ENCODE measurements at places on chromosomes 4 and X. TPM values are rescaled to one million over a fixed set of nuclear protein-coding genes. Genes with fewer than 3 reads are reported as not detected.

DNA sequence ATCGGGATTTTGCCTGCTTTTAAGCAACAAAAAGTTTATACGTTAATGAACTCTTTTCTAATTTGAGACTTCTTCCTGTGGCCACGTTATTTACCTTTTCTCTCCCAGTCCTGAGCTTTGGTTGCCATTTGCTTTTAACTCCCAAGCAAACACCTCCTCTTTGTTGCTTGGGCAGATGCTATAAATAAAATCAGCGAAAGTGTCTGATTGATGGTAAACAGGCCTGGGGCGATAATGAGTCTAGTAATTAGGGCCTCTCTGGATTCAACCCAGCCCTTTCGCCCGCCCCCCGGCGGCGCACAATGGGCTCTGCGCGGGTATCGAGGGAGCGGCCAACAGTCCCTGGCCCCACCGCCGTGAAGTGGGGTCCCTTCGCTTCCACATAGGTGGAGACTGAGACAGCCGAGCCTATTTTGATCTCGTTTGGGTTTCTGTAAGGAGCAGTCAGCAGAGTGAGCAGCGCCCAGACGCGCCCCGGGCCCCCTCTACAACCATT, 790 bp downstream of the CLGN start:
- no peak overlapping the region for H3K27ac ChIP-seq
- H3K27me3 ChIP-seq: peaks cover 34% of the 10 kb centered on the region
- peak overlapping the region; percentile 48 for H3K4me3 ChIP-seq
- no peak for DNase-seq
- peaks cover 9% of the 10 kb centered on the region for H3K4me1 ChIP-seq

- H3K27ac ChIP-seq: no peak overlapping the region
- no peaks in the 10 kb centered on the region for H3K4me1 ChIP-seq
- no peaks in the 10 kb centered on the region for H3K27me3 ChIP-seq
- H3K36me3 ChIP-seq: no peaks in the 10 kb centered on the region
- H3K4me3 ChIP-seq: no peak overlapping the region
Observed at GRCh38 chr4:80948141-80948540, 82.4 kb upstream of the BMP3 start.

DNA sequence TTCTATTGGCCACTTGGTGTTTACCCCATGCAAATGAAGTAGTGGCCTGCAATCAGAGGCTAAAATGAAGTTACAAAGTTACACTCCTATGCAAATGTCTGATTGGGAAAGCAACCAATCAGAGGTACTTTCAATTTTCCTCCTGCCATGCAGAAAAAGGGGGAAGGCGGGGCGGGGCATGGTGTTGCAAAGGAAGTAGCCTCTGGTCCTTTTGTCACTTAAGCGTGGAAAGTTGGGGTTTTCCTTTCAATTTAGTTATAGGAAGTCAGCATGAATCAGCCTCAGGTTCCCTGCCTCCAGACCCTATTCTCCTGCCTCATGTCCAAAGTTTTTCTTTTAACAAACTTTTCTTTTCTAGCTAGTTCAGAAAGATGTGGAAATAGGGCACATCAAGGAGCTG, 69.3 kb downstream of the GPC4 start:
- no peaks in the 10 kb centered on the region for H3K4me1 ChIP-seq
- H3K27me3 ChIP-seq: no peaks in the 10 kb centered on the region
- no peaks in the 10 kb centered on the region for H3K36me3 ChIP-seq
- no peak overlapping the region for H3K27ac ChIP-seq
- H3K4me3 ChIP-seq: no peak overlapping the region

DNA sequence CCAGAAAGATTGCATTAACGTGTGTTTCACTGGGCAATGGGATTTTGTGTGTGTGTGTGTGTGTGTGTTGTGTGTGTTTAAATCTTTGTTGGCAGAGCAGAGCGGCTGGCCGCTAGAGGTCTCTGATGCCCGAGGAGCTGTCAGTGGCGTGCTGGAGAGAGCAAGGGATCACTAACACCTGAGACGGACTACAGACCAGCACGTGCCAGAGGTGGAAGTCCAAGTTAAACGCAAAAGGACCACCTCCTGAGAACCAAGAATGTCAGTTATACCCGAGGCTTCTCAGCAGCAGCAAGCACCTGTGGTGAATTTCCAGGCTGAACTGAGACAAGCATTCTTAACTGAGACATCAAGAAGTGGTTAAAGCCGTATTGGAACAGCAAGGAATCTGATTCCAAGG, 9.0 kb upstream of the SLC25A14 start:
- no peak overlapping the region for H3K4me3 ChIP-seq
- DNase-seq: peak; percentile 35
- H3K27ac ChIP-seq: no peak overlapping the region
- no peaks in the 10 kb centered on the region for H3K36me3 ChIP-seq
- no peaks in the 10 kb centered on the region for H3K27me3 ChIP-seq
- no peaks in the 10 kb centered on the region for H3K4me1 ChIP-seq

- no peaks in the 10 kb centered on the region for H3K27me3 ChIP-seq
- no peaks in the 10 kb centered on the region for H3K4me1 ChIP-seq
- no peak overlapping the region for H3K27ac ChIP-seq
- no peak for DNase-seq
- no peaks in the 10 kb centered on the region for H3K36me3 ChIP-seq
- no peak overlapping the region for H3K4me3 ChIP-seq
Observed at GRCh38 chr4:87559090-87559837, 30.1 kb upstream of the SPARCL1 start.

DNA sequence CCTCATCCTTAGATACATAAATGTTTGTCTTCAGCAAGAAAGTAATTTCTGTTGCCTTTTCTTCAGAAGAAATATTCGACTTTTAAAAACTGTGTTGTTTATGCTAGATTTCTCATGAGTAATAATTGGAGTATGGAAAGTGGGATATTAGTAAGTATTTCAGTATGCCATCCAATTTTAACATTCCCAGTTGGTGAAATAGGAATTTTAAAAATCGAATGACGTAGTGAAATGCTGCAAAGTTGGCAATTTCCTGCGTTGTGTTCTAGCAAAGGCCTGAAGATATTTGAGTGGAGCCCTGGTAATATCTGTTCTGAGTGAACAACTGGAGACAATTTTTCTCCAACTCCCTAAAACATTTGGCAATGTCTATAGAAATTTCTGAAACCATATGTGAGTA, 190.1 kb downstream of the ZNF330 start:
- no peak for DNase-seq

GRCh38 chr4:6474053-6474568, 1.7 kb upstream of the PPP2R2C start:
- H3K4me1 ChIP-seq: no peaks in the 10 kb centered on the region
- peaks cover 22% of the 10 kb centered on the region for H3K27me3 ChIP-seq
- no peak overlapping the region for H3K27ac ChIP-seq
- H3K4me3 ChIP-seq: no peak overlapping the region
- no peaks in the 10 kb centered on the region for H3K36me3 ChIP-seq

GRCh38 chr4:138030375-138030774, 211.8 kb downstream of the SLC7A11 start:
- no peak overlapping the region for H3K4me3 ChIP-seq
- peaks cover 8% of the 10 kb centered on the region for H3K4me1 ChIP-seq
- no peaks in the 10 kb centered on the region for H3K27me3 ChIP-seq
- no peaks in the 10 kb centered on the region for H3K36me3 ChIP-seq

GRCh38 chr4:73599182-73599581, 21.1 kb downstream of the RASSF6 start:
- DNase-seq: peak; percentile 24
- H3K4me1 ChIP-seq: no peaks in the 10 kb centered on the region
- H3K27ac ChIP-seq: no peak overlapping the region
- no peaks in the 10 kb centered on the region for H3K36me3 ChIP-seq

- no peak overlapping the region for H3K4me3 ChIP-seq
- H3K36me3 ChIP-seq: no peaks in the 10 kb centered on the region
- no peak for DNase-seq
- no peaks in the 10 kb centered on the region for H3K4me1 ChIP-seq
Observed at GRCh38 chrX:24268786-24269185, 45.1 kb downstream of the SUPT20HL2 start.

GRCh38 chr4:42420140-42420539, 22.9 kb downstream of the SHISA3 start:
- no peaks in the 10 kb centered on the region for H3K27me3 ChIP-seq
- no peak for DNase-seq
- H3K4me3 ChIP-seq: no peak overlapping the region
- peaks cover 3% of the 10 kb centered on the region for H3K4me1 ChIP-seq
- no peaks in the 10 kb centered on the region for H3K36me3 ChIP-seq

DNA sequence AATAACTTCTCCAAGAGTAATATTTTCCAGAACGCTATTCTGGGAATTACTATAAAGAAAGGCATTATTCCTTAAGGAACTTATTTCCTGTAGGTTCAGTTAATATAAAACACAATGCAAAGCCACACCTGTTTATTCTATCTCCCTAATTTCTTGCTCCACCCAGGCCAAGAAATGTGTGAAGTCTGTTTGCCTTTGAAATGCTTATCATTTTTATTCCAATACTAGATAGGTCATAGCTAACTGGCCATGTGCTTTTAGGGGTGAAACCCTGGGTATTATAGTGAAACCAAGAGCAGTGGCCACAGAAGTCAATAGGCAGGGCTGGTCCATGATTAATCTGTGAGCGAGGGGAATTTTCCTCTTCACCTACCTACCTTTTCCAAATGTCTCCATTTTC, 14.8 kb downstream of the CXCL3 start:
- peaks cover 7% of the 10 kb centered on the region for H3K4me1 ChIP-seq
- no peaks in the 10 kb centered on the region for H3K36me3 ChIP-seq
- no peaks in the 10 kb centered on the region for H3K27me3 ChIP-seq
- H3K4me3 ChIP-seq: no peak overlapping the region

DNA sequence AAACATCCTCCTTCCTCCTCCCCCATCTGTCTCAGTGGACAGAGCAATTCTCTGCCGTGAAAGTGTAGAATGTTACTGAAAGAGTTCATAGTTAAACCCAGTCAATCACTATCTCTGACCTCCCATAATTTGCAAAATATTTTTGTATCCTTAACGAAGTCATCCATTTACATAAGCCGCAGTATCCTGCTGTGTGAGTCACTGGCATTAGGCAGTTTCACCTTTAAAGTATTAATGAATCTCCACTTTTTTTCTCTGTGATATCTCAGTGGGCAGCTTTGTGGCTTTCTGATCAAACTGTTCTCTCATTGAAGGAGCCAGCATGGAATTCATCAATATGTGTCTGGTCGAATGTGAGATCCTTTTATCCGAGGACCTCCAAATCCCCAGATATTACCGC, 678.6 kb upstream of the TENM3 start:
- H3K4me3 ChIP-seq: no peak overlapping the region
- no peaks in the 10 kb centered on the region for H3K27me3 ChIP-seq
- H3K4me1 ChIP-seq: no peaks in the 10 kb centered on the region
- no peak overlapping the region for H3K27ac ChIP-seq
- H3K36me3 ChIP-seq: no peaks in the 10 kb centered on the region

- H3K4me3 ChIP-seq: peak overlapping the region; percentile 81
- peak overlapping the region; percentile 94 for H3K27ac ChIP-seq
- H3K27me3 ChIP-seq: no peaks in the 10 kb centered on the region
- DNase-seq: peak; percentile 69
- H3K36me3 ChIP-seq: no peaks in the 10 kb centered on the region
- peaks cover 28% of the 10 kb centered on the region for H3K4me1 ChIP-seq
Observed at GRCh38 chrX:65668377-65669310, 1.2 kb downstream of the MSN start.

DNA sequence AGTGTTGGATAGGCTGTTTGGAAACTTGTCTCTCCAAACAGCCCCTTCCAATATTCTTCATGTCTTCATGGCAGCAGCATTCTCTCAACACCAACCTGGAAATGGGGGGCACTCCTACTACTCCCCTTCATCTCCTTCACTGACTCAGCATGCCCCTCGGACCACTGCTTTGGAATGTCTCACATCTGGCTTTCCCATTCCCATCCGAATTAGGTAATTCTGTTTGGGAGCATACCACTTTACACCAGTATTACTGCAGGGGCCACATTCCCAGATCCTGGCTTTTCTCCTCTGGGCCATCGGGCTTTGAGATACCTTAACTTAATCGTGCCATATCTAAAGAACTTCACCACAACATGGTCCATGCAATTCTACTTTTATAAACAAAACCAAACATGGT, 100.8 kb downstream of the MAML3 start:
- H3K27me3 ChIP-seq: no peaks in the 10 kb centered on the region
- no peaks in the 10 kb centered on the region for H3K36me3 ChIP-seq
- no peak overlapping the region for H3K4me3 ChIP-seq
- no peak overlapping the region for H3K27ac ChIP-seq
- no peak for DNase-seq

- no peaks in the 10 kb centered on the region for H3K4me1 ChIP-seq
- no peaks in the 10 kb centered on the region for H3K27me3 ChIP-seq
- no peaks in the 10 kb centered on the region for H3K36me3 ChIP-seq
- DNase-seq: no peak
- no peak overlapping the region for H3K4me3 ChIP-seq
Observed at GRCh38 chrX:29545878-29546277, 669.5 kb upstream of the MAGEB2 start.

DNA sequence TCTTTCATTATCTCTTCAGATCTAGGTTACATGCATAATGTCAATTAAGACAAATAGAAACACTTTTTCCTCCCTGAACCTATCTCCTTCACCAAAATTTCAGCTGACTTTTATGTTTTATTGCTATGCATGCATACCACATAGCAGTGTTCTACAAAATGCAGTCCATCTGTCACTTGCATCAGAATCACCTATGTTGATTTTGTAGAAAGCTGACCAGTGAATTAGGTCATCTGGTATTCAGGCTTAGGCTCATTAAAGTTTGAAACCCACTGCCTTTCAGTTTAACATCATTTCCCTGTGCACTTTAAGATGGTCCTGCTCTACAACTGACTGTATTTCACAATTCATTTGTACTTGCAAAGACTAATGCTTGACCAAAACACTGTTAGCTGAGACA, 277.9 kb downstream of the CFAP299 start:
- no peak overlapping the region for H3K27ac ChIP-seq
- H3K27me3 ChIP-seq: no peaks in the 10 kb centered on the region
- no peaks in the 10 kb centered on the region for H3K4me1 ChIP-seq
- no peaks in the 10 kb centered on the region for H3K36me3 ChIP-seq
- H3K4me3 ChIP-seq: no peak overlapping the region

GRCh38 chr4:74473155-74473811, 28.3 kb downstream of the AREG start:
- H3K4me3 ChIP-seq: no peak overlapping the region
- peak overlapping the region; percentile 42 for H3K27ac ChIP-seq
- peak; percentile 84 for DNase-seq
- no peaks in the 10 kb centered on the region for H3K27me3 ChIP-seq

DNA sequence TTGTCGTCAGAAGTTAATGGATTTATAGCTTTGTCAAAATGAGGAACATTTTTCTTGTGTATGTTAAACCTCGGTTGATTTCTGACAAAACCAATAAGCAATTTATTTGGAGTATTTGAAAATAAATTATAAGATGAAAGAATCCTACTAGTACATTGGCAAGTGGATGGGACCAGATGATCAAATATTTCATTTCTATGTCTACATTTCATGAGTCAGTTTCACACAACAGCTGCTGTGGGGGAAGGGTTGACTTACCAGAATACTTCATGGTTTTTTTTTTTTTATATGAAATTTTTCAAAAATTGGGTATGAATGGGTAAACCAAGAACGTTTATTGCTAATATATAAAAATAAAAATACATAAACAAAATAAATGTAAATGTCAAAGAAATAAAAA, 39.4 kb downstream of the RAPGEF2 start:
- no peak overlapping the region for H3K4me3 ChIP-seq
- peaks cover 16% of the 10 kb centered on the region for H3K4me1 ChIP-seq
- H3K36me3 ChIP-seq: no peaks in the 10 kb centered on the region
- H3K27ac ChIP-seq: no peak overlapping the region

Gene CXCL9
- not detected for total RNA-seq

Gene F8A3
- total RNA-seq: 9.7 TPM

Gene CT45A5
- not detected for total RNA-seq

Gene GIMD1
- not detected for total RNA-seq

Gene CT45A10
- not detected for total RNA-seq

Gene ABCG2
- total RNA-seq: 5.0 TPM

Gene COL4A6
- total RNA-seq: 0.92 TPM

Gene LONRF3
- total RNA-seq: 13.3 TPM

Gene TMEM154
- total RNA-seq: 50.0 TPM

Gene BANK1
- 0.60 TPM for total RNA-seq

Gene HAND2
- total RNA-seq: not detected

Gene REELD1
- total RNA-seq: not detected
